NCI-H1105 (cell line): ENCODE measurements at places on chromosomes 6 and 20.

GRCh38 chr6:168514216-168514615 is 73.2 kb downstream of the SMOC2 start:
- DNase-seq: no peak

DNA sequence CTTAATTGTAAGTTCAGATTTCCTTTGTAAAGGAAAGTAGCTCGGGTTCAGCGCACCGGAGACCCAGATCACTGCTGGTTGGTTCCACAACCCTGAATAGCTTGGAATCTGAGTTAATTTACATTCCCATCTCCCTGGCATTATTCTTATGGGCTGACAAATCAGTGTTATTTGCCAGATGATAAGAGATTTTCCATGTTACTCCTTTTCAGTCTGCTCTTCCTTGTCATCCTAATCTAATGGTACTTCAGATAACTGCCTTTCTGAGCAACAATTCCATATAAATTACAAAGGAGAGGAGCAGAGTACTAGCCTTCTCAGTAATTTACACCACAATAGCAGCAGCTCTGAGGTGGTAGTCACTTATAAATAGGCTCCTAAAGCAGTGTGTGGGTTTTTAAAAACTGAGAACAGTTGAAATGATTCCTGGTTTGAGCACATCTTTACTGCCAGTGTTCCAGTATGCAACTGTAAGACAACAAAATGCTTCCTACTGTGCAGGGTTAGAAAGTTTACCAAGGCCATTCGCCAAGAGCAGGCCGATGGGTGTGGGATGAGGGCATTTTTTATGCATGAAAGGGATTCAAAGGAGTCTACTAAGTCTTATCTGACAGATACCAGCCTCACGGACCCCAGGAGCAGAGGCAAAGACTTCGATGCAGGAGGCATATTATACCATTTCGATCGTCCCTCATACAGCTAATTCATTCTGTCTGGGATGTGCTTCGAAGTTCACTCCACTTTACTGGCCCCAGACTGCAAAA is 89.7 kb downstream of the NDUFAF5 start:
- no peak for DNase-seq

DNA sequence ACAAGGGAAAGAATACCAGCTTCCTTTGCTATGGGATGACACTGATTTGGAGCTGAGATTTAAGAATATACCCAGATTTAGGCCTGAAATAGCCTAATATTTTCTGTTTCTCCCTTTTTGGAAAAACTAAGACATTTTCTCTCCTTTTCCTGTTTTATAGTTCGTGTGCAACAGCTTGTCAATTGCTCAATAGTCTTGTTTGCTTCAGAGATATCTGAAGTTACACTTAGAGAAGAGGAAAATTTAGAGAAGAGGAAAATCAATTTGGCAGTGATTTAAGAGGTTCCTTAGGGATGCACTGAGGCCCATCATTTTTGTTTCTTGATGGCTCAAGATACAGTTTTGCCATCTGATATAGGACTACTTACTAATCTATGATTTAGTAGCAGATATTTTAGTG is 398.6 kb downstream of the RFPL4B start:
- DNase-seq: no peak

DNA sequence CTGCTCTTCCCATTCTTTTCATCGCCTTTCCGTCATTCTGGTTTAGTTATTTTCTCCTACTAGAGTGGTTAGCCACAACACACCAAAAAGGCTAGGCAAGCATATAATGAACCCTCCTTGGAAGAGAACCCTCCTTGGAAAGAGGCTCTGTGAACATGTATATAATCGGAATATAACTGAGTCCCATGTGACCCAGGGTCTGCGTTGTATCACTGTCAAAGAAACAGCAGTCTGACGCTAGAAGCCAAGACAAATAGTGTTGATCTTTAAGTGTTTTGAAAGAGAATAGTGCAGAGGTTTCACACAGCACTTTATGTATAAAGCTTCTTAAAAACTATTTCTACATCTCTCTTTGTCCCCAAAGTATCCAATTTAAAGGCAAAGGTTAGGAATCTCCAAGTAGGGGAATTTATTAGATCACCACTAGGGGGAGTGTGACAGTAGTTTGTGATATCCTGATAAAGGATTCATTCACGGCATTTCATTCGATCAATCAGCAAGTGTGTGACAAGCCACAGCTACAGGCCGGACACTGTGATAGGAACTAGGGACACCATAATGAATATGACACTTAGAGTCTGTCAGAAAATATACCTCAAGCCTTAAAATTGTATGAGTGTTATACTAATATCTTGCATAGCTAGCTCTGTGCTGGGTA is 395.3 kb downstream of the CD109 start:
- peak; percentile 24 for DNase-seq

DNA sequence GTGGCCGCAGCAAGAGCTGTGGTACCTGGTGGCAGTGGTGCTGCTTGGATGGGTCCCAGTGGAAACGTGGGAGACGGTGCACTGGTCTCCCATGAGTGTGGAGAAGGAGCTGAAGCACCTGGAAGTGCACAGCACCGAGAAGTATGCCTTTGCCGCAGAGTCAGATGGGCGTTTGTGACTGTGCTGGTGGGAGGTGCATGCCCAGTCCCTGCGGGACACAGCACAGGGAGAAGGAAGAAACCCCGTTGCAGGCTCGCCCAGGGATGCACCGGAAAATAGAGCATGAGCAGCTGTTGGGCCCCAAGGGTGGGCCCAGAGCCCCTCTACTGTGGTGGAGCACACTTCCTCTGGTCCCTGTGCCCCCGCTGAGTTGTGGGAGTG is 19.3 kb upstream of the RGS17 start:
- no peak for DNase-seq

DNA sequence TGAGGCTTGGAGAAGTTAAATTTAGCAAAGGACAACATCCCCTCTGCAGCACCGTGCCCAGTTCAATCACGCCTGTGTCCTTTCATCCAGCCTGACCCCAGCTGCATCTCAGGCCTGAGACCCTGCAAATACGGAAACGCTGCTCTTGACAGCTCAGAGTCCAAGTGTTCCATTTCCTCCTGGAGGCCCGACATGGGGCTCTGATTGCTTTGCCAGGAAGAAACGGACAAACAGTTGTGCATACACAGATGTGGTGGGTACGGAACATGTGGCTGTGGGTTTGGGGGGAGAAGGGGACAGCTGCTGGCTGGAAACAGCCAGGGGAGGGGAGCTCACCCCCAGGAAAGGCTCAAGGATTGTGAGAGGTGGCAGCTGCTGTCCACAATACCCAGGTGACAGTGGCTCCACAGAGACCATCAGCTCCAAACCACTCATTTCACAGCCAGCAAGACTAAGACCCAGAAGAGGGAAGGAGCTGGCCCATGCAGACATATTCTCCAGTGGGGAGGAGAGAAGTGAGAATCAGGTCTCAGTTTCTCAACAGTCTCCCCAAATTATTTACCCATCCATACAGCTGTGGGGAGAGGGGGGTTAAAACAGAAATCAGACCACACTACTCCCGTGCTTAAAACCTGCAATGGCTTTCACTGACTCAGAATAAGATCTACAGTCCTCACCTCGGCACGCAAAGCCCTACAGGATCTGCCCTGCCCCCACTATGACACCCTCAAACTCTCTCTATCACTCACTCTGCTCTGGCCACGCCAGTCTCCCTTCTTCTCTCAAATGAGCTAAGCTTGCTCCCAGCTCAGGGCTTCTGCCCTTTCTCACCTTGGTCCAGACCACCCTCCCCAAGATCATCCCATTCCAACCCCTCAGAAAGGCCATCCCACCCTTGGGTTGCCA is 89.1 kb downstream of the PREX1 start:
- no peak for DNase-seq

DNA sequence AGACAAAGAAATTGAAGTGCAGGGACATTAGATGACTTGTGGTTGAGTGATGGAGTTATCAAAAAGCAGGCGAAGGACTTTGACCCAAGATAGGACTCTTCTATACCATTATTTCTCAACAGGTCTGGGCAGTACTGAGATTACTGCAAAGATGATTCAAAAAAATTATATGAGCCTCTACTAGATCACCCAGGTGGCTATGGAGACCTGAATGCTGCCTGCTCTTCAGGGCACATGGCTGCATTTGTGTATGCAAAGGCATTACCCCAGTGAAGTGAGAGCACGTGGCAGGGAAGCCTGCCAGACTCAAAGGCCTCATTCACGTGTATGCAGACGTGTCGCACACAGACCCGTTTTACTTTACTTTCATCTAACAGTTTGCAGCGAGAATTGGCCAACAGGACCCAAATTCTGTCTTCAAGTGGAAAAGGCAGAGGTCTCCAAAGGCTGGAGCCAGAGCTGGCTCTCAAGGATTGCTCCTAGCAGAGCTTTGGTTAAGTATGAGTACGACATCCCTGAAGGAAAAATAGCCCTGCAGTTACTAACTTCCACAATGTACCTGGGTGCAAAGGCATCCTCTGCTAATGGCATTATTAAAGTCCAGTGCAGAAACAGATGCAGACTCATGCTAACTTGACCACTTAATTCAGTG is 113.8 kb upstream of the ARMC2 start:
- DNase-seq: no peak

DNA sequence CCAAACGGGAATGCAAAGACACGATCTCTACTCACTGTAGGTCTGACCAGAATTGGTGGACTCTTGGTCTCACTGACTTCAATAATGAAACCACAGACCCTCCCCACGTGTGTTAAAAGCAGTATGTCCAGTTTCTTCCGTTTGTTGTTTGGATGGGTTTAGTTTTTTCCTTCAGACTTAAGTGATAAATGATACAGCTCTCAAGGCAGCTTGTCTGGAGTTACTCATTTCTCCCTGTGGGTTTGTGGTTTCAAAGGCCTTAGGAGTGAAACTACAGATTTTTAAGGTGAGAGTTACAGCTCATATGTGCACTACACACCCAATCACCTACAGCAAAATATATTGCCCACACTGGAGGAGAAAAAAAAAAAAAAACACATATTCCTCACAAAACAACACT is 86.7 kb upstream of the STMND1 start:
- DNase-seq: no peak

DNA sequence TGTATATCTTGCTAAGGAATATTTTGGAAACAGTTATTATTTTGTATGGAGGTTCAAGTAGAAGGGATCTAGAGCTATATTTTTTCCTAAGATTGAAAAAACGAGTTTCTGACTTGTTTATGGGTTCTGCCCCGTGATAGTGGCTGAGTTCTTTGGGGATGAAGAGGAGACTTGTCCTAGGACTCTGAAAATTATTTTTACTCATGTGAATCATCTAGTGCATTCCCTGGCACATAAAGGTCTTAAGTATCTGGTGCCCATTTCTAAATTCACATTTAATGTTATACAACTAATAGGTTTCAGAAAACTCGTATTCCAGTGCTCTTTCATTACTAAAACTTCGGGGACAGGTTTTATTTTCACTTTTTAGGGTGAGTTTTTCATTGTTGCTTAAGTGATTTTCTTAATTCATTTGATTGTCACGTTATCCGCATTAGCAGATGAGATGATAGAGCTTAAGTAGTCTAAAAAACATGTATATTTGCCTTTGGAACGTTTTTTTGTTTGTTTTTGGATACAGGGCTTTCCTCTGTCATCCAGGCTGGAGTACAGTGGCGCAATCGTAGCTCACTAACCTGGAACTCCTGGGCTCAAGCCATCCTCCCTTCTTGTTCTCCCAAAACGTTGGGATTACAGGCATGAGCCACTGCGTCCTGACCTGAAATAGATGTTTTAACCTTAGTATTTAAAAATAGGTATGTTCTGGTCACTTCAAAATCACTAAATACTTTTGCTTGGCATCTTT is 2.1 kb downstream of the NFYA start:
- no peak for DNase-seq

- no peak for DNase-seq
These were observed 30.8 kb upstream of the CEP162 start for GRCh38 chr6:84258268-84258667.

- DNase-seq: no peak
These were observed 158.8 kb downstream of the DTNBP1 start for GRCh38 chr6:15504040-15504495.

DNA sequence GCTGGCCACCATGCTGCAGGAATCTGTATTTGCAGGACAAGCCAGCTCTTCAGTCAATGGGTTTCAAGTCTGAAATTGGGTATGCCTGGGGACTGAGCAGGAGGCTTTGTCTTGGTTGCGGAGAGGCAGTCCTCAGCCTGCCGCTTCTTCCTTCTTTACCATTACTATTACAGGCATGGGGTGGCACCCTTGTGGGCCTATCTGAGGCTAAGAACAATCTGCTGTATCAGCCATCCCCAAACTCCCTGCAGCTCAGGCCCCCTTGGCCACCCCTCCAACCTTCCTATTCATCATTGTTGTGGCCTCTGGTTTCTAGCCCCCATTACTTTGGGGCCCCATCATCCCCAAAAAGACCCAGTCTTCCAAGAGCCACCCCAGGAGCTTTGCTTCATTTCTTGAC is 289.2 kb upstream of the FOXQ1 start:
- no peak for DNase-seq

DNA sequence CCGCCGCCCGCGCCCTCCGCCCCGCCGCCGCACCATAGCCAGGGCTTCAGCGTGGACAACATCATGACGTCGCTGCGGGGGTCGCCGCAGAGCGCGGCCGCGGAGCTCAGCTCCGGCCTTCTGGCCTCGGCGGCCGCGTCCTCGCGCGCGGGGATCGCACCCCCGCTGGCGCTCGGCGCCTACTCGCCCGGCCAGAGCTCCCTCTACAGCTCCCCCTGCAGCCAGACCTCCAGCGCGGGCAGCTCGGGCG is 1.5 kb downstream of the FOXC1 start:
- DNase-seq: no peak

DNA sequence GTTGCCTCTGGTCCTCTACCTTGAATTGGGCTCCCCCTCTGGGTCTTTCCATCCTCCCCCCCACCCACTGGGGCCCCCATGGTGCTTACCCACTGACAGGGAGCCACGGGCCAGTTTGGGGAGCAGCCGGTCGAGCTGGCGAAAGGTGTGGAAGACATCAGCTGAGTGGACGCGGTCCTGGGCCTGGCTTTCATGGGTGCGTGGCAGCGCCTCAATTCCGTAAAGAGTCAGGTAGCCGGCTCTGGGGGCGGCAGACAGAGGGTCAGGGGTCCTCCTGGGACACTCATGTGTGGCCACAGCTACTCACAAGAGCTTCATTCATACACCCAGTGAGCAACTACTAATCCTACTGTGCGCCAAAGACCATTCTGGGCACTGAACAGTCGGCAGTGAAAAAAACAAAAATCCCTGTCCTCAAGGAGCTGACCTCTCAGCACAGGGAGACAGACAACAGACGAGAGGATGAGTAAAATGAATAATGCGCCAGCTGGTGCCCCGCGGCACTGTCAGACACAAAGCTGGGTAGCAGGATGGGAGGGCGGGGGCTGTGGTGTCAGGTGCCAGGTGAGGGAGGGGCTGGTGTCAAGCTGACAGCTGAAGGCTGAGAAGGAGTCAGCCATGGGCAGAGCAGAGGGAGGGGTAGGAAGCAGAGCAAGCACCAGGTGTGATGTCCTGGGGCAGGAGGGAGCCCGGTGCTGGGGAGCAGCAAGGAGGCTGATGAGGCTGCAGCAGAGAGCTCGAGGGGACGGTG is 28.3 kb downstream of the PTGIS start:
- no peak for DNase-seq

- DNase-seq: no peak
These were observed 713.7 kb upstream of the EPHA7 start for GRCh38 chr6:94133106-94133505.

DNA sequence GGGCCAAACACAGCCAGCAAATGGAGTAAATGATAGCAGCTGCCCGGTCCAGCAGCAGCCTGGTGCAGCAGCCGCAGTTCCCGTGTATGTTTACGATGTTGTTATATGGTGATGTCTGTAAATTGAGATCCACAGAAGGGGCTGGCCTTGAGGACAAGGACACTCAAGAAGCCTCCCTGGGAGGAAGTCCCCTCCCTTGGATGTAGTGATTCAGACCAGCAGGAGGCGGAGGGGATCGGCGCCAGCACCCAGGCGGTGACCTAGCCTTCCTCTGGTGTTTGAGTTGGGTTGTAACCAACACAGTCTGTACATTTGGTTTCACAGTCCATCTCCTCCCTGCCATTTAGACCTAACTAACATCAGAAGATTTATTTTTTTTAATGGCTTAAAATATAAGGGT is 187.8 kb downstream of the SYNDIG1 start:
- no peak for DNase-seq
